ENCODE measurements at places on chromosomes 7 and 10.
A peak's percentile ranks its signal among the peaks of the same experiment; 100 is the strongest.

DNA sequence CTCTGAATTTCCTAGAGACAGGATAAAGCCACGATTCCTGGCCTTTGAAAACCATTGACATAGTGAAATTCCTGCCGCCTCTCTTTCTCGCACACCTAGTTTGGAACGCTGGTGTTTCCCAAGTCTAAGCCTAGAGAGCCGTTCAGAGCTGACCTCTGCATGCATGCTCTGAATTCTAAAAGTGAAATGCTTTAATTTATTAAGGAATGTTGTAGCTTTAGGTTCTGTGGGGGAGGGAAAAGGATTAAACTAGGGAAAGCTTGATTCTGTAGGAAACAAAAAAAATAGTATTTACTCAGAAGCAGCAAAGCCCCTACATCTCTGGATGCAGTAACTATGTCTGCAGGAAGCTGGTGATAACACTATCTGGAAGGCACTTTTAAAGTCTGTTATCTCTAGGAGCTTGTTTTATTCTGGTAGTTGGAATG, 27.3 kb downstream of the PFKP start:
- no peak for DNase-seq

DNA sequence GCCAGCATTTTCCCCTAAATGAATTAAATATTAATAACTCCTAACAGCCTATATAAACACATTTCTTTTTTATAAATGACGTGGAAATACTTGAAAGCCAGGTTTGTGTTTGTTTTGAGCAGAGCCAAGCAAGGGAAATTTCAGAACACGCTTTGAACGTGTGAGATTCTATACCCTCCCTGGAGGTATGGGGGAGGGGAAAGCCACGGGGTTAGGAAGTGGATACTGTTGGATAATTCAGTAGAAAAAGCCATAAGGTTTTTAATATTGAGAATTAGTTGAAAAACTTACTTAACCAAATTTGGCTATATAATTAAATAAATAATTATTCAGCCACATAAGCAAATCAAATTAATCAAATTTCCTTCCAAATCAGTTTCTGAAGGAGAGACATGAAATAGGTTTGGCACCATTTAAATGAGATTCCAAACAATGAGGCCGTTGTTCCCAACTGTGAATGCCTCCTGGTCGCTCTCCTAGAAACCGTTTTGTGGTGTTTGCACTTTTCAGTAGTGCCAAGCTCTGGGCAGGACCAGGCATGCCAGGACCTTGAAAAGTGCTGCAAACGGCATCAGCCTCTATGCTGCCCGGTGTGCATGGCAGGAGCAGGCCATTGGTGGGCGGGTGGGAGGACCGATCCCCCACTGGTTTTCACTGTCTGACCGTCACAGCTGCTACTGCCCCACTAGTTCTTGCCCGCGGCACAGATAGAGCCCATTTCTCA, 88.1 kb downstream of the SEPTIN14 start:
- DNase-seq, result no peak

DNA sequence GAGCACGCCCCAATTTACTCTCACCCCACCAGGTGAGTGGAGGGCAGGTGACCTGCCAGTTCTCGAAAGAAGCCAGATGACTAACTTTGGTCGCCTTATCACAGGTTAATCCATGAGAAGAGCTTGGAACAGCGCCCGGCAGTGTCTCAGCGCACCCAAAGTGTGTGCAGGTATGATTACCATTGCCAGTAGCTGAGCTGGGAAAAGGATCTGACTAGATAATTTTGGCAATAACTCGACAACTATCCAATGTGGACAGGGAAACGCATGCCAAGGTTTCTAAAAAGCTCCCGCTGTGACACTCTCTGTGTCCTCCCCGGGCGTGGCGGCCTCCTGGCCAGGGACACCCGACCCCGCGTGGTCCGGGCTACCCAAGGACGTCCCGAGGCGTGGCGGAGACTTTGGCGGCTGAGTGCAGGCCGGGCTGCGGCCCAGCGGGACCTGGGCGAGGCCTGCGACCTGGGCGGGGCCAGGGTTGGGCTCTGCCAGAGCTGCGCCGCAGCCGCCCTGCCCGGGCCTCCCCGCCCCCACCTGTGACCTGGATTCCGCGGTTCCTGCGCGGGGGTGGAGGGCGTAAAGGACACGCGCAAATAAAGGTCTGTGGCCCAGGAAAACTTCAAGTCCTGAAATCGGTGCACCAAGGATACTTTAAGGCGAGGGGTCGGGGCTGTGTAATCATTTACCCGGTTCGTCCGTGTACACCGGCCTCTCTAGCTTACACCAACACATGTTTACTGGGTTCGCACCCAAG, 13.7 kb upstream of the WAPL start:
- DNase-seq, result peak; percentile 21

DNA sequence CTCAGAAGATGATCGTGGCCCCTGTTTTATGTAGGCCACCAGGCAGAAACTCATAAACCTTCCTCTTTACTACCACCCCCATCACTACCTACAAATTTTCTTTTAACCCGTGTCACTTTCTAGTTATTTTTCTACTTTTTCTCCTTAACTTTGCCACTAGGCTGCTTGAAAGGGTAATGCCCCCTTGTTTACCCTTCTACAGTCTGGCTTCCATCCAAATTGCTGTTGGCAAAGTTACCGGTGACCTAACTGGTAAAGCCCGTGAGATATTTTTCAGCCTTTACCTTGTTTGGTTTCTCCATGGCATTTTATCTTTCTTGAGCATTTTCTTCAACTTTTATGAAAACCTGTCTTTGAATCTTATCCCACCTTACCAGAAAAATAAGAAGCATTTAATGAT, 153.0 kb downstream of the WNT2 start:
- DNase-seq, result no peak

GRCh38 chr7:100147278-100147677, 1.4 kb upstream of the LAMTOR4 start:
- DNase-seq, result no peak

DNA sequence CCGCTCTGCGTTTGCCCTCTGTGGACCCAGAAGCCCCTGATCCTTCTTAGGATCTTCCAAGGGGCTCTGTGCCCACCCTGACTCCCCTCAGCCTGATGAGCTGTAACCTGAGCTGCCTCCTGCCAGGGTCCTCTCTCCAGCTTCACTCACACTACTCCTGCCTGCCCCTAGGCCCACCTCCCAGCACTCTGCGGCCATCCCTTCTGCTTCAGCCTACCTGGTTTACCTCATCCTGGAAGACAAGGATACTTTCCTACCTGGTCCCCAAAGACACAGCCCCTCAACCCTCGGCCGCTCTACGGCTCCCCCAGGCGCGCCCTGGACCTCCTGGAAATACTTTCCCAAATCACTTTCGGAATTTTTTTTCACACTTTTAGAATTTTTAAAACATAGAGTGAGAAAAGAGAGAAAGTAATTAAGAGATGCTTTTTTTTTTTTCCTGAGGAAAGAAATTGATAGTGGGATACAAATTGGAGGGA, 6.4 kb upstream of the ZNF862 start:
- no peak for DNase-seq

GRCh38 chr7:141649865-141650634, 51.9 kb downstream of the DENND11 start:
- DNase-seq, result peak; percentile 10

GRCh38 chr7:17134786-17135185, 163.7 kb upstream of the AHR start:
- DNase-seq, result no peak

DNA sequence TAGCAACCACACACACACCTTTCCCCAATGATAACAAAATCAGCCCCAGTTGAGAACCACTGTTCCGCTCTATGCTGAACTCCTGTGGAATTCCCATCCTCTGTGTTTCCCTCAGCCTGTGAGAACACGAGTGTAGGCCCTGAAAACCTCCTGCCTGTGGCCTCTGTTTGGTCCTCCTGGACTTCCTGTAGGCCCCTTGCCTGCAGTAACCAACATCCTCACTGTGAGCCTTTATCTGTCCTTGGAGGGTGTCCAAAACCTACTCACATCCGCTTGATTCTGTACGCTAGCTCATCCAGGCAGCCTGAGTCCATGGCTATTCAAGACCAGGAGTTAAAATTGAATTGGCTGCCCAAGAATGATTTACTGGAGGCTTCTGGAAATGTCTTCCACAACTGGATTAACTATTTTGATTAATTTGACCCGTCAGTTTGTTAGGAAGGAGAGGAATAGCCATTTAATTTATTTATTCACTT, 149.8 kb downstream of the AKR1D1 start:
- DNase-seq, result no peak
